Activated naive CD4-positive, alpha-beta T cell (primary cell): ENCODE measurements at places on chromosomes 2 and 18.

DNA sequence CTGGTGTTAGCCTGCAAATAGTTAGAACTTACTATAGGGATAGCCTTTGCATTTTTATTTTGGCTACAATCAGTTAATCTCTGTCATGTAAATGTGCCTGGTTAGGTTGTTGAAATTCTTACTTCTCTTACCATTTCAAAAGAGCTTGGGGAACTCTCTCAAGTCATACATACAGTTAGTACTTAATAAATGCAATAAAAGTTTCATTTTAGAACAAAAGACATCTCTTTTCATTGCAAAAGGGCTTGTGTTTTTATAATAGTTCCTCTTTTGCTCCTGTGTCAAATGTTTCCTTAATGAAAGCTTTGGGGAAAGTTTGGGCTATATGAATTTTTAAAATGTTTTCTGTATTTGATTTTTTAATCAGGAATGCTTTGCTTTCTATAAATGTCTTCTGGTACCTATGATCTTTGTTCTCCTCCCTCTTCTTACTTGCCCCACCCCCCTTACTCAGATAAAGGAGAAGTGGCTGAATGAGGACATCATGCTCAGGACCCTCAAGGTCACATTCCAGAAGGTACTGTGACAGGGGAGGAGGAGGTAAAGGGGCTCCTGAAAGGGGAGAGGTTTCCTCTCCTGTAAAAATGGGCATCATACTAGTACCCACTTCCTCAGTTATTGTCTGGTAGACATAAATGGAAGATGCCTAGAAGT lies 13.6 kb downstream of the PTPN18 start:
- no peak for DNase-seq

- DNase-seq: no peak
Measured at GRCh38 chr18:68847219-68847837, 49.4 kb downstream of the CCDC102B start.

- DNase-seq: no peak
Measured at GRCh38 chr2:231410293-231411004, 14.9 kb downstream of the B3GNT7 start.

DNA sequence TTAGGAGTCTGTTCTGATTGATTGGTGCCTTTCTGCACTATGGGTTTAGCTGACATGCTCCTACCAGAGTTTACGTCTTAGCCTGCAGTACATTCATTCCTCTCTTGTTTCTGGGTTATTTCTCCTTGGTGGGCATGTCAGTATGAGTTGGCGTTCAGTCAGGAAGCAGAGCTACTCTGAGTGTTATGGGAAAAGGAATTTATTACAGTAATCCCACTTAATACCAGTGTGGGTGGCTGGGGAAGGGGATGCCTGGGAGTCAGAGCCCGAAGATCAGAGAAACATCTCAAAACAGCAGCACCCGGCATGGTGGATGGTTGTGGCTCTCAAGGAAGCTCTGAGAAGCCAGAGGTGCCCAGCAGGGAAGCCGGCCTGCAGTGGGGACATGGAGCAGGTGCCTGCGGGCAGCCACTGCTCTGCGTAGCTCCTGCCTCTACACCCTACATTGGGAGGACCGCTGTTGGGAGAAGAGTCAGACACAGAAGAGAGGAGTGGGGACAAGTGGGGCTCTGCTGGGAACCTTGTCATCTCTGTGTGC lies 48.9 kb downstream of the RAB31 start:
- no peak for DNase-seq

DNA sequence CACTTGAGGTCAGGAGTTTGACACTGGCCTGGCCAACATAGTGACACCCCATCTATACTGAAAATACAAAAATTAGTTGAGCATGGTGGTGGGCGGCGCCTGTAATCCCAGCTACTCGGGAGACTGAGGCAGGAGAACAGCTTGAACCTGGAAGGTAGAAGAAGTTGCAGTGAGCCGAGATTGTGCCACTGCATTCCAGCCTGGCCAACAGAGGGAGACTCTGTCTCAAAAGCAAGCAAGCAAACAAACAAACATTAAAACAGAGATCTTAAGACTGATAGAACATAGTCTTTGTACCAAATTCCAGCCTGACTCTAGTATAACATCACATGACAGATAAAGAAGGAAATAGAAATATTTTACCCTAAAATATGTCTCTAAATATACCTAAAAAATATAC lies 168.1 kb downstream of the PTPRM start:
- no peak for DNase-seq

DNA sequence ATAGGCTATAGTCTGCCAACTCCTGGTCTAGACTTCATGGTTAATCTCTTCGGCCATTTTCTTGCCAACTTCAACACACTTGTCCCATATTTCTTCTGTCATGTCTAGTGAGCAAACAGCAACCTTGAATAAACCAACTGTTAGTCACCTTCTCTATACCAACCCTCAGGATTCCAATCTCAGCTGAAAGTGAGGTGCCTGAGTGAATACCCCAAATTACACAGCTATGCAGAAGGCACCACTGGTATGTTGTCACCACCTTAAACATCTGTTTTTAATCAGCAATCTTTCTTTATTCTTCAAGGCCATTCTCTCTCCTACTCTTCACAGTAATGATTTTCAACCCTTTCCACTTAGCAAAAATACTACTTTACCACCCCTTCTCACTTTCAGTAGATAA lies 39.3 kb downstream of the THOC1 start:
- DNase-seq: no peak

- no peak for DNase-seq
Measured at GRCh38 chr2:7661502-7661901, 744.3 kb downstream of the RNF144A start.

GRCh38 chr2:101473911-101474701 lies 806 bp downstream of the RFX8 start:
- no peak for DNase-seq

DNA sequence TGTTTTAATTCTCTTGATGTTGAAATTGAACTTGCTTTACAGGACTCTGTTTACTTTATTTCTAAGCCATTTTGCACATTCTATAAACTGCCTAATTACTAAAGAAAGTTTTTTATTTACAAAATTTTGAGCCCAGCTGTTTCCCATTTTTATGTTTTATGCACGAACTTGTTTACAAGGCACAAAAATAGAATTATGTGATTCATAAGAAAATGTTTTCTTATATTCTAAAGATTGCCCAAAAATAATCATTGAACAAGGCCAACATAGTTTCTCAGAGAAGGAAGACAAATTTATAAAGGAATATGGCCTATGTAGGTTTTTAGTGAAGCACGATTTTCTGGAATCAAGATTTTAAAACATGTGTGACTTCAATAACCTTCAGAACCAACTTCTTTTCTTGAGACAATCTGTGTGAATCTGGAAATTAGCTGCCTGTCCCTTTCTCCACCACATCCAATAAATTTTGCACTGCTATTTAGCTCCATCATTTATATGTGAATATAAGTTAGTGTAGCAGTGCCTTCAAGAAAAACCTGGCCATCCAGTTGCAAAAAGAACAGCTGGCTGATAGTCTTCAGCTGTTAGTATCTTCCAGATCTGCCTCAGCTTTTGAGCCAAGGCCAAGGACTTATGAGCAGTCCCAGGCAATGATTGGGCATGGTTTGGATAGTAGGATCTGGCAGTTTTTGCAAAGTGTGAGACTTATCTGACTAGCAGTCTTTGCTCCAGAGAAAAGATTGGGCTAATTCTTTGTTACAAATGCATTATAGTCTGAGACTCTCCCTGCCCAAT lies 253.2 kb upstream of the COL3A1 start:
- DNase-seq: no peak

- no peak for DNase-seq
Measured at GRCh38 chr2:165575044-165575615, 105.6 kb downstream of the CSRNP3 start.

GRCh38 chr2:24853046-24853445 lies 59.8 kb downstream of the CENPO start:
- no peak for DNase-seq

GRCh38 chr18:22767653-22768052 lies 165.5 kb upstream of the RBBP8 start:
- no peak for DNase-seq

DNA sequence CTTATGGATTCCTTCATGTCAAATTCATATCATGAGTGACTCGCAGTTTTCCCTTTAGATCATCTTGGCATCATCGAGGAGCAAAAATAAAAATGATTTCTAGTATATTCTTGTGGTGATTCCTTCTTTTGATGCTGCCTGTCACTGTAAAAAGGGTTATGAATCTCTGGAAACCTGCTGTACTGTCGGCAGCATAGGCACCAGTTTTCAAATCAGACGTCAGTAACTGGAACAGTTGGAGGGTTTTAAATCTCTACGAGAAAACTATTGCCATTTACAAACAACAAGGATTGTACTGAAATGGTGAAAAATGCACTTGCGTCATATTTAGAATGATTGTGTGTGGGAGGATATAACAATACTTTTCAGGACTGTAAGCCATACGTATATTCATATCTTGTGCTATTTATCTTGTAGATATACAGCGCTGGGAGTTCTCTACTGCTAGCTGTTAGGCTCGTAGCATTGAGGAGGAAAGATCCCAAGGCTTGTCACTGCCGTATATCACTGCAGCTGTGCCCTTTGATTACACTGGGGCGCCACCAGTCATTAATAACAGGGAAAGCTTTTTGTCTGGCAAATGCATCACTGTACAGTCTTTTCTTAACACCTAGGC lies 320.7 kb downstream of the MTX2 start:
- no peak for DNase-seq

GRCh38 chr2:186130748-186131641 lies 355.1 kb upstream of the ZC3H15 start:
- no peak for DNase-seq

GRCh38 chr2:182448371-182448770 lies 21.5 kb upstream of the PDE1A start:
- no peak for DNase-seq

DNA sequence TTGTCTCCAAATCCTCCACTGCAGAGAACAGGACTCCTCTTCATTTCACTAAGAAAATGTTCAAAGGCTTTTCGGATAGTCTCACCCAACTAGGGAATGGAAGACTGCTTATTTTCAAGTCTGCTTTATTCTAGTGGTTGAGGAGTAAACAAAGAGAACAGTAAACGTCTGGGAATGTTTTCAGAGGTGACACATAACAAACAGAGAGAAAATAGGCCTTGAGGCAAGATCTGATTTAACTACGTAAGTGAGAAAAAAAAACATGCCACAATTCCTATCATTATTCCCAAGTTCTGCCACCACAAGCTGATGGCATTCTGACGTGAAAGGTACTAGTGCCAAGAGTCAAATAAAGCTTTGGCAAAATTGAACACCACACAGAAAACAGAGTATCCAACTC lies 16.7 kb upstream of the WIPF1 start:
- DNase-seq: no peak

DNA sequence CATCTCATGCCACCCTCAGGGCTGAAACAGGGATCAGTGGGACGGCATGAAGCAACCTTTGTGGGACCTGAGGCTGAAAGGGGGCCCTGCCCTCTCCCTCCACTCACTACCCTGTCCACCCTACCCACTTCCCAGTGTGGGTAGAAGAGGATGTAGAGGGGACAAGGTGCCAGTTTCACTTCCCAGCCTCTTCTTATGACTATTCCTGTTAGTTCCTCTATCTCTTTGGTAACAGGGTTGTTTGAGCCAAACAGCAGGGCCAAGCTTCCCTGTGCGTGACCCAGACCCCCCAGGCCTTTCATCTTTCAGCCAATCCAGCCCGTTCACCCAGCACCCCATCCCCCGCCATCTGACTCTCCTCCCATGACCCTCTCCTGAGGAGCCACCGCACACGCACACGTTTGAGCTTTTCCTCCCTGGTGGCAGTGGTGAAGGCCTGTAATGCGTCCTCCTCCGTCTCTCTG lies 82.3 kb downstream of the STPG4 start:
- no peak for DNase-seq

DNA sequence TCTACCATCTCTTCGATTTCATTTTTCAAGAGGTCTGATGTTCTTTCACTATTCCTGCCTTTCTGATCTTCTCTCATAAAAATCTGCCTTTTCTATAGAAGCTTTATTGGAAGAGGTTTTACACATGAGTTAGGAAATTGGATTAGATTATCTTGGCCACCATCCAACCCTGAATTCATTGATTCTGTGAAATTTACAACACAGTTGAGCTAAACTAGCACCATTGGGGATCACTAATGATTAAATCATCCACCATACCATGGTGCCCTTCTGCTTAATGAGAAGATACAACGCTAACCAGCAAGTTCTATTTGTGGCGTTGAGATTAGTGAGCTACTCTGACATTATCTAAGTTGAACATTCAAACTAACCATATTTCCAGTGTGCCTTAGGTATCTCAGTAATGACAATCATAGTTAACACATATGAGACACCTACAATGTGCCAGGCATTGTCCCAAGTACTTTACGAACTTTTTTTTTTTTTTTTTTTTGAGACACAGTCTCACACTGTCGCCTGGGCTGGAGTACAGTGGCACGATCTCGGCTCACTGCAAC lies 17.3 kb upstream of the LBH start:
- no peak for DNase-seq

GRCh38 chr2:232085164-232085563 lies 123.7 kb downstream of the DIS3L2 start:
- no peak for DNase-seq

DNA sequence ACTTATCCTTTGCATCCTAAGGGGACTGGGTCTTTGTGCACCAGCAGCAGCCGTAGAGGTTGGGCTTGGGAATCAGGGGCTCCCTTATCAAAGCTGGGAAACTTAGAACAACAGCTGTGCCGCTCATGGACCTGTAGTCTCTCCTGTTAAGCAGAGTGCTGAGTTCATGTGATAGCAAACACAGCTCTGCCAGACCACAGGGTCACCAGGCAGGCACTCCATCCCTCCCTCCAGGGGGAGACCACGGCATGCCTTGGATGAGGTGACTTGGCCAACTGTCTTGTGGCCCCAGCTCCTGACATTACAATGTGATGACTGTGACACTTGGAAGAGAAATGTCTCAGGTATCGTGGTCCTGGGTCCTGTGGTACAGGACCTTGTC lies 60.0 kb downstream of the DGKD start:
- DNase-seq: no peak

DNA sequence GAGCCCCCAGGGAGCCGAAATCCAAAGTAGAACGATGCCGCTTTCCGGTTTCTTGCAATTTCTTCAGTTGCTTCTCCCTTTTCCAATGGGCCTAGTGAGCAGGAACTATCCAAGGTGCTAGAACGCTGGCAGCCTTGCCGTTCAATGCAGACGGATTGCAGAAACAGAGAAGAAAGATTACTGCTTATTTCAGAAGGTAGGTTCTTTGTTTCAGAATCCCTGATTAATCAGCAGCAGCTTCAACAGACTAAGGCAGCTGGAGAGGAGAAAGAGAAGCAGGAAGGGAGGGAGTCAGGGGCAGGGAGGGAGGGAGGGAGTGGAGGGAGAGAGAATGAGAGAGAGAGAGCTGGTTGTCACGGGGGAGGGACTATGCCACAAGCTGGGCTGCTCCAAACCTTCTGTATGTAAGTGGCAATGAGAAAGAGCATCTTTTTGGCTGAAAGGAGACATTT lies 576 bp downstream of the NYAP2 start:
- DNase-seq: no peak

- no peak for DNase-seq
Measured at GRCh38 chr2:68806511-68807109, 64.6 kb downstream of the BMP10 start.

- DNase-seq: no peak
Measured at GRCh38 chr2:19101968-19102367, 256.5 kb downstream of the OSR1 start.
